Purkinje cell (primary cell): ENCODE measurements at places on chromosomes 2 and 18. TPM values are rescaled to one million over a fixed set of nuclear protein-coding genes. Genes with fewer than 3 reads are reported as not detected.

The ABCG5 gene
- 0.48 and 1.3 TPM in 2 replicates for polyA plus RNA-seq

The ANKRD30B gene
- 2.1 TPM in 1 of 2 replicates, not detected in the other for polyA plus RNA-seq

The RIT2 gene
- 15.9 and 21.0 TPM in 2 replicates for polyA plus RNA-seq

The GCG gene
- not detected in 2 replicates for polyA plus RNA-seq

The TRIM43 gene
- not detected in 2 replicates for polyA plus RNA-seq

The RTP5 gene
- polyA plus RNA-seq = not detected in 2 replicates

The SPDYA gene
- 2.3 and 3.0 TPM in 2 replicates for polyA plus RNA-seq

The CDC42EP3 gene
- 2.7 TPM in 1 of 2 replicates, not detected in the other for polyA plus RNA-seq

The PCARE gene
- polyA plus RNA-seq = 0.22 TPM in 1 of 2 replicates, not detected in the other

The NOTO gene
- polyA plus RNA-seq = not detected in 2 replicates

The APOB gene
- 0.05 TPM in 1 of 2 replicates, not detected in the other for polyA plus RNA-seq

The LIMS3 gene
- polyA plus RNA-seq = not detected in 2 replicates

The LOXHD1 gene
- 0.70 TPM in 1 of 2 replicates, not detected in the other for polyA plus RNA-seq

The GKN2 gene
- polyA plus RNA-seq = not detected in 2 replicates

The BBS5 gene
- polyA plus RNA-seq = 14.8 and 23.0 TPM in 2 replicates

The PDE1A gene
- 16.7 and 24.6 TPM in 2 replicates for polyA plus RNA-seq

The RASGRP3 gene
- polyA plus RNA-seq = 1.6 and 5.7 TPM in 2 replicates

The POLE4 gene
- polyA plus RNA-seq = 97.8 and 136 TPM in 2 replicates
